SW 1271 (cell line): ENCODE measurements at places on chromosomes 4 and X.

- DNase-seq, result no peak
These were observed 20.0 kb upstream of the FTHL17 start for GRCh38 chrX:31091819-31092218.

GRCh38 chrX:100647095-100647494 lies 3.1 kb downstream of the SRPX2 start:
- no peak for DNase-seq

DNA sequence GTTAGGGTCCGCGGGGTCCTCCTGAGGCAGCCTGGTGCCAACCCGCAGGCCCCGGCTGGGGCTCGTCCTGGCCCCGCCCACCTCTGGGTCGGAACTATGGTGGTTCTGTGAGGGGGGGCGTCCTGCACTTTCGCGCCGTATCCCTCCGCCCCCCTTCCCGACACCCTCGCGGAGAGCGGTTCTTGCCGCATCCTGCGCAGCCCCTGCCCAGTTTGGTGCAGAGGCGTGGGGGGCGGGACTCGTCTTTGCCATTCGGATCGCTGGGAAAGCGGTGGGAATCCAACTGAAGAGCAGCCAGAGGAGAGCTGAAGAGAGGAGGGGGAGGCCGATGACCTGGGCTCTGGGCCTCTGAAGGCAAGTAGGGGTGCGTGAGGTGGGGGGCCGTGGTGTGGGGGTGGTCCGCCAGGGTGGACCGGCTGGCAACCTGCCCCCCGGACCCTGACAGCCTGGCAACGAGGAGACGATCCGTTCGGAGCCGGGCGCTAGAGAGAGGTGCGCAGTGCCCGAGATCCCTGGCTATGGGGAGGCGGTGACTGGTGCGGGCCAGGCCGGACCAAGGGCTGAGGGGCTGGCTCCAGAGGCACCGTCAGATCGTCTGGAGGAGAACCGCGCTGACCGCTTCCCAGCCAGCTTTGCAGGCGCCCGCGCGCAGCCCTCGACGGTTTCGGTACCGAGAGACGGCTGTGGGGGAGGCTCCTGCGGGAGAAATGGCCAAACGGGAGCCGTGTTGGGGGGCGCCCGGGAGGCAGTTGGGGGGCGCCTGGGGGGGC lies at the start of gene GPRASP1:
GPRASP1 (plus strand) TSS at position 242 of the 770 bp plus-strand sequence. CDS start 2,431 bp downstream, outside the sequence.
- no peak for DNase-seq

DNA sequence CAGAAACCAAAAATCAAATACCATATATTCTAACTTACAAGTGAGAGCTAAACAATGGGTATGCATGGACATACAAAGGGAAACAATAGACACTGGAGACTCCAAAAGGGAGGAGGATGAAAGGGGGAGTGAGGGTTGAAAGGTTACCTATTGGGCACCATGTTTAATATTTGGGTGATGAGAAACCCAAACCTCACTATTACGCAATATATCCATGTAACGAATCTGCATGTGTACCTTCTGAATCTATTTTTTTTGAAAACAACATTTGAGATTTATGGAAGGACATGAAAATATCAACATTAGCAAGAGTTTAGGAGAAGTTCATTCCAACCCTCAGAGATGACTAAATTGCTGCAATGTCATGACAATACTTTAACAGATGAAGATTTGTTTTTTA lies 586.1 kb downstream of the GBA3 start:
- no peak for DNase-seq

DNA sequence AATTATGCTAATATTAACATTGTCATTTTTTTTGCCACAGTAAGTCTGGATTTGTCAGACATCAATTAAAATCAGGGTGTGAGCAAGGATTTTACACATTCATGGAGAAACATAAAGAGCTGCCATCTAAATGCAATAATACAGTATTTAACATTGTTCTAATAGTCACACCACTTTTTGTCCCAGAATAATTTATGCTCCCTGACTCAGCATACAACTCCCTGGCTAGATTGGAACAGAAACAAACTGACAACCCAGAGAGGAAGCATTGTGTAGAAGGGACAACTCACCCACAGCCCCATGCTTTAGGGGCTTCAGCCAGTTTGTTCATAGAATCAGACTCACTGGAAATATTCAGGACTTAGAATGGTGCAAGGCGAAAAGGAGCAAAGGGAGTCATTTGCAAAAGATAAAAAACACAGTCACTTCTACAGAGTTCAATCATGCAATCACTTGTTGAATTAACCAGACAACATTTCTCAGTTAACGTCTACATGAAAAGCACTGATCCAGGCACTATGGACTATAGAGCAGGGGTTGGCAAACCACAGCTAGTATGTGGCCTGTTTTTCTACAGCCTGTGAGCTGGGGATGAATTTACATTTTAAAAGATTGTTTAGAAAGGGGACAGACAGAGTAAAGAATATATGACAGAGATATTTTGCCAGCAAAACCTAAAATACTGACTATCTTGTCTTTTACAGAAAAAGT lies 26.4 kb upstream of the SEC24B start:
- DNase-seq, result no peak
